ENCODE measurements at places on chromosomes 5 and 9.
A peak's percentile ranks its signal among the peaks of the same experiment; 100 is the strongest.

GRCh38 chr9:11192993-11193392 is 580.2 kb upstream of the PTPRD start:
- no peak for DNase-seq

GRCh38 chr9:68522131-68522530 is 18.6 kb downstream of the TMEM252 start:
- no peak for DNase-seq

- DNase-seq = peak; percentile 8
Measured at GRCh38 chr5:150000990-150001659, 586 bp downstream of the HMGXB3 start.

DNA sequence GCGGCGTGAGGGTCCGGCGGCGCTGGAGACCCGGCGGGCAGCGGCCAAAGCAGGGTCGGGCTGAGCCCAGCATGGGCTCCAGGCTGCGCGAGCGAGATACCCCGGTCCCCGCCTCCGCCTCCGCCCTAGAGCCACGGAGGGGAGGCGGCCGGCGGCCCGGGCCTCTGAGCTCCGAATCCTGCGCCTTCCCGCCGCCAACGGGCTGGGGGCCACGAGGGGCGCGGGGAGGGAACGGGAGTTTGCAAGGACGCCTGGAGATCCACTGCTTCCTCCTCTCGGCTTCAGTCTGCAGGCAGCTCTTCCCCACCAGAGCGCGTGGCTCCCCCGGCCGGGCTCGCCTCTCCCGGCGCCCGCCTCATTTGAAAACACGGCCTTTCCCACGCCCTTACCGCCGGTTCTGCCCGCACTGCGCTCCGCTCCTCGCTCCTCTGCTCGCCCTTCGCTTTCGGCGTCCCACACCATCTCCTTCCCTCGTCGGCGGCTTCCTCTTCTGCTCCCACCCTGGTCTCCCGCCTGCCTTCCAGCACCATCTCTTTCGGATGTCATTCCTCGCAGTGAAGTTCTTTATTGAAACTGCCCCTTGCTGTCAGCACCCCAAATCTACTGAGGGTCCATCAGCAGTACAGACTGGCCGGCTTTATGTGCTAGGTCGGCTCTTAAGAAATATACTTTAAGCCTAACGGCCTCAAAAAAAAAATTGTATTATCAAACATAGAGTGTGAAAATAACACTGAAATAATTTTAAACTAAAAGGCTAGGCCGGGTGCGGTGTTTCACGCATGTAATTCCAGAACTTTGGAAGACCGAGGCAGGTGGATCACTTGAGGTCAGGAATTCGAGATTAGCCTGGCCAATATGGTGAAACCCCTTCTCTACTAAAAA is 105.0 kb upstream of the FAM120A start:
- DNase-seq = no peak

GRCh38 chr5:149422366-149423048 is 43.4 kb upstream of the IL17B start:
- DNase-seq = no peak

- DNase-seq = no peak
Measured at GRCh38 chr5:112532654-112533360, 113.7 kb upstream of the EPB41L4A start.

- no peak for DNase-seq
Measured at GRCh38 chr5:72205431-72206009, 98.2 kb downstream of the MAP1B start.

GRCh38 chr9:86369810-86370209 is 15.6 kb upstream of the TUT7 start:
- no peak for DNase-seq

GRCh38 chr5:54234304-54234933 is 76.0 kb downstream of the ARL15 start:
- no peak for DNase-seq

- DNase-seq = no peak
Measured at GRCh38 chr5:39674209-39675082, 249.7 kb upstream of the DAB2 start.

DNA sequence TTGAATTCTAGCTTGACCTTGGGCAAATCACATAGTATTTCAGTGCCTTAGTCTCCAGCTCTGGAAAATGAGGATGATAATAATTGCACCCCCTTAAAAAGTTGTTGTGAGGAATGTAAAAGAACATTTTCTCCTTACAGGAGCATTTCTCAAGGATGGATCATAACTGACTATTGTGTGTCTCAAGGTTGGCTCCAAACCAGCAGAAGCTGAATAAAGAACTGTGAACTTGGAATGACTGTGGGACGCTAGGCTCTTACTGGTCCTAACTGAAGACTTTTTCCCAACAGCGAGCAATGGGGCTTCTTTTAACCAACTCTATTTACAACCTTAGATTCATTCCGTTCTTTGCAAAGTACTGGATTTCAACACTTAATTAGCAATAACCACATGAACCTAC is 26.2 kb upstream of the GLRX start:
- no peak for DNase-seq

DNA sequence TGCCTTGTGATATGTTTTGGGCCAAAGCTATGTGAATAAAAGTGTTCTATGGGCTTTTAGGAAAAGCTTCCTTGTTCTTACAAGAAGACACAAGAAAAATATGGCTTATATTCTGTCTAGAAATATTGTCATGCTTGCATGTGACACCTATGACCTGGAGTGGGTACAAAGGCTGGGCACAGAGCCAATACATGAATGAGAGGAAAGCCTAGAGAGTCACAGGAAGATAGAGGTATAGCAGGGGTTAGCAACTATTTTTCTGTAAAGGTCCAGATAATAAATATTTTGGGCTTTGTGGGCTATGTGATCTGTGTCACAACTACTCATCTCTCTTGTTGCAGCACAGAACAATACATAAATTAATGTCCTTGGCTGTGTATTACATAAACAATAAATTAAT is 196.6 kb upstream of the CD180 start:
- DNase-seq = no peak

DNA sequence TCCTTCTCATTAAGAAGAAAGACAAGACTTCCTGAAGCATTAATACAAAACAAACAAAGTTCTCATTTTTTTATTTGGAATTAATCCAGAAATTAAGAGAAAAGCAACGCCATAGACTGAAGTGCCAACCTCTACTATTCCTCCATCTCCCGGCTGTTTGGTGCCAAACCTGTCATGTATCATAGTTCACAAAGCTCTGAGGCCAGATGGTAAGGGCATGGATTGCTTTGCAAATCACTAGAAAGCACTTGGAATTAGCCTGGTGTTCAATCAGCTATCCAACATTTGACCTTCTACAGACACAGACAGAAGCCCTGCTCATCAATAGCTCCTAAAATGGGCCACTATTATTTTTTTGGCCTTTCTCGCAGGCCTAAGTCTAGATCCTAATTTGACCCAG is 33.8 kb downstream of the HTR1A start:
- DNase-seq = no peak

GRCh38 chr9:69997524-69997923 is 46.1 kb upstream of the MAMDC2 start:
- no peak for DNase-seq

DNA sequence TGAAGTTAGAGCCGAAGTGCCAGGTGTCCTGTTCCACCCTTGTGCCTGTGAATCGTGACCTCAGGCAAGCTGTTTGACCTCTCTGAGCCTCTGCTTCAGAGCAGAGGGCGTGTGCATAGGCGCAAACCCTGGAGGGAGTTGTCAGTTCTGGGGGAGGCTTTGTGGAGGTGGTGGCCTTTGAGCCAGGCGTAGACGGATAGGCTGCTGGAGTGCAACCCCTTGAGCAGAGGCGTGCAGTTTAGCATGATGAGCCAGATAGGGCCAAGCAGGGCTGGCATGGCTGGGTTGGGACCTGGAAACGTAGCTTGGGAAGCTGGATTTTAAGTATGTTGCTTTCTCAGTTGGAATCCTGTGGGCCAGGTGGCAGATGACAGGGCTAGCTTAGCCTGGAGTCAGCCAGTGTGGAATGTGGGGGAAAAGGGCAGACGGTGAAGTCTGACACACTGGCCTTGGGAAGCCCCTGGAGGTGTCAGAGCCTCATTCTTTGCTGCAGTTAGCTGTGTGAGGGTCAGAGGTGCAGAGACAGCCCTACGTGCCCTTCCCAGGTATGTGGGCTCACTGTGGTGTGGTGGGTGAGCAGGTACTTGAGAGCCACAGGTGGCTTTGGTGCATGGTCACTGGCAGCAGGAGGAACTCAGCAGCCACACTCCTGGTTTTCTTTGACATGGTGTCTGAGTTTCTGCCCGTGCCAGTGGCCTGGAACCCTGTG is 93.4 kb downstream of the DAB2IP start:
- no peak for DNase-seq

DNA sequence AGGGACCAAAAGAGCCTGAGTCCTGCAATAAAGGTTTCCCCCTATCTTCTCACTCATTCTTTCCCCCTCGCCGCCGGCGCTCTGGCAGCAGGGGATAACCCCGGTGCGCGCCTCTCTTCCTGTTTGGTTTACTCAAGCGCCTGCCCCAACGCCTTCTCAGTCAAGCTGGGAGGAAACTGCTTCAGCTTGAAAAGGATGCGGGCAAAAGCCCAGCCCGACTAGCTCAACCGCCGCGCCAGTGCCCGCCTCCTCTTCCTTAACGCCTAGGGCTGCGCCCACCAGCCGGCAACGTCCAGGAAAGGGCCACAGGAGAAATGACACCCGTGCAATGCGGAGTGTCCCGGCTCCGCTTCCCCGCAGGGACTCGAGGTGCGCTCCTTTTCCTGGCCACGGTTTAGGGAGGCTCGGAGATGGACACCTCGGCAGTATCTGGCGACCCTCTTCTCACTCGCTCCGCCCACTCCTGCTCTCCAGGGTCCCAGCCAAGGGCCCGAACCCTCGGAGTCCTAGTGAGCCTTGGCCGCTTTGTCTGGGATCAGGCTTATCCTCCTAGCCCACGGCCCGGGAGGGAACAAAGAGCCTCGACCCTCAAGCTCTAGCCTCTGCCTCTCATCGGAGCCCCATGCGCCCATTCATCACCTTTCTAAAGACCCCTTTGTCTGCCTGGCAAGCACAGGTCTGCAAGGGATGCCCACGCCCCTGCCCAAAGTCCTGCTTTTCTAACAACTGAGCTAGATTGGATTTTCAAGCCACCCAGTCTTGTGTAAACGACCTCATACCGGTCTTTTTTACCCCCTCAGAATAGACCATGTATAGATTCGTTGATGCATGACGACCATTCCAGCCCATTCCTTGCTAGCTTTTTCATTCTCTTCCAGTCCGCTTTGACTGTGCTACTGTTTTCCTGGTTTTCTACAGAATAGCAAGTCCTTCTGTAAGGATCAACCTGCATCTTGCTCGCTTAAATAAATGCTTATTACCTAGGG is 2.0 kb downstream of the ST8SIA4 start:
- DNase-seq = peak; percentile 94

DNA sequence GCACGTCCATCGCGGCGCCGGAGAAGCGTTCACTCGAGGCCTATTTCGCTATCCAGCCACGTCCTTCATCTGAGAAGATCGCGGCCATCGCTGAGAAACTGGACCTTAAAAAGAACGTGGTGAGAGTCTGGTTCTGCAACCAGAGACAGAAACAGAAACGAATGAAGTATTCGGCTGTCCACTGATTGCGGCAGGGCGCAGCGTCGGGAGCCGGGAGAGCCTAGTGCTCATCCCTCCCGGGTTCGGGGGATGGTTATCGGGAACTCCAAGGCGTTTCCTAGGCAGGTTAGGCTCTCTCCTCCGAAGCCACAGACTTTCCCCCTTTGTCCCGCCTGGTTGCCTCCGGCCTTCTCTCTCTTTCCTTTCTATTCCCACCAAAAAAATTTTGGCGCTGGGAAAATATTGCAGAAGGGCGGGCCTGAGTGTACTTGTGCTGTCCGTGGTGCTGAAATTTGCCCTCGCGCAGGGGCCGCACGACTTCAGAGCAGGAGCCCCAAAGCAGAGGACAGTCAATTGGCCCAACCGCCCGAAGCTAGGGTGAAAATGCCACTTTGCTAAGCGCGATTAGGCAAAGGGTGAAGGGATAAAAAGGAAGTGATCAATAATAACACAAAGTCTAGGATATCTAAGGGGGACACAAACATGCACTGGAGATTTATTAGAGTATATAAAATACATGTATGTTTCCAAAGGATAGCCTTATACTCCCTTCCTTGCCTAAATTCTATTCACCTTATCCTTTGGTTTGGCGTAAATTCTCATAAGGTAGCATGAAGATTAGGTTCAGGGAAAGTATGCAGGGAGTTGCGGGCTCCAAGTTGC is 1.8 kb downstream of the POU4F3 start:
- DNase-seq = no peak

GRCh38 chr5:172870715-172871461 is 36.8 kb downstream of the ERGIC1 start:
- no peak for DNase-seq

DNA sequence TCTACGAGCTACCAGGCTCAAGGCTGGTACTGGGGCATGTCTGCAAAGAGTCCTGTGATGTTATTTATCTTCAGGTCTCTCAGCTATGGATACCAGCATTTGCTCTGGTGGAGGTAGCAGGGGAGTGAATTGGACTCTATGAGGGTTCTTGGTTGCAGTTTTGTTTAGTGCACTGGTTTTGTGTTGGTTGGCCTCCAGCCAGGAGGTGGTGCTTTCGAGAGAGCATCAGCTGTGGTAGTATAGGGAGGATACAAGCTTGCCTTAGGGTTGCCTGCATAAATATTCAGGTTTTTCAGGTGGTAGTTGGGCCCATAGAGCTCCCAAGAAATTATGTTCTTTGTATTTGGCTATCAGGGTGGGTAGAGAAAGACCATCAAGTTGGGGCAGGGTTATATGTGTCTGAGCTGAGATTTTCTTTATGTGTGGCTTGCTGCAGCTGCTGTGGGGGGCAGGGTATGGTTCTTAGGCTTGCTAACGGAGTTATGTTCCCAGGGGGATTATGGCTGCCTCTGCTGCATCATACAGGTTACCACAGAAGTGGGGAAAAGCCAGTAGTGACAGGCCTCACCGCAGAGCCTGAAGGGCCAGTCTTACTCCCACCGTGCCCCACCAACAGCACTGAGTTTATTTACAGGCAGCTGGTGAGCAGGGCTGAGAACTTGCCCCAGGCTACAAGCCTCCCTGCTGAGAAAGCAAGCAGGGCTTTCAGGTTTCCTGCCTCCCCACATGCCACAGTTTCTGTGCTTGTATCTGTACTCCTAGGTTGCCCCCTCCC is 9.7 kb upstream of the RIOK2 start:
- DNase-seq = no peak

DNA sequence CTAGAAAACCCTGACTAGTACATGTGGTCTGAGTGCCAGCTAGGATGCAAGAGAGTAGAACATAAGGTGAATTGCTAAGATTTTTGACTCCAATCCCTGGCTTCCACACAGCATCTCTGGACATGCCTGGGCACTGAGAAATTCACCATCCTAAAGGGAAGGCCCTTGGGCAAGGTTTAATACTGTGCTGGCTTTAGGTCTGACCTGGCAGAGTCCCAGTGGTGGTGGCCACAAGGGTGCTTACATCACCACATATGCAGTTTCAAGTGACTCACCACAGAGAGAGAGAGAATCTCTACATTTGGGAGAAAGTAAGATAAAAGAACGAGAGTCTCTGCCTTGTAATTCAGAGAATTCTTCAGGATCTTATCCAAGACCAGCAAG is 661.6 kb upstream of the C9orf72 start:
- DNase-seq = no peak

DNA sequence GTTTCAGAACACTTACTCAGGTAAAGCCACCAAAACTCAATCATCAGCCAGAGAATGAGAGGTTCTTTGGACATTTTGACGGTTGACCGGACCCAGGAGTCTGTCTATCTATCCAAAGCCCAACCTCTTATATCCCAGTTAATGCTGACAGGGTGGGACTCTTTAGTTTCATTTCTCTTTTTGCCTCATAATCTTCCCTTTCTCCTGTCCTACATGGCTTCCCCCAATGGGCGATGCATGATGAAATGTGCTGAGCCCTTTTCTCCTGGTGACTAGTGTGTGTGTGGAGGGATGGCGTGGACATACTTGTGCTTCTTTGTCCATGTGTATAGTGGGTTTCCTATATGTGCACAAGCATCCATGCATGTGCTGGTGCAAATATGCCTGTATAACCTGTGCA is at the start of gene TIMD4:
TIMD4 (minus strand) TSS at position 102 of the 400 bp plus-strand sequence; CDS start at position 74, 28 bp downstream.
- no peak for DNase-seq
